Breast epithelium (tissue), 4 donors: ENCODE measurements at places on chromosomes 3 and 15.

GRCh38 chr15:82768414-82769054, 37.3 kb downstream of the FSD2 start:
- H3K4me3 ChIP-seq, result no peak overlapping the region
- no peak for DNase-seq
- H3K36me3 ChIP-seq, result no peaks in the 10 kb centered on the region
- H3K27me3 ChIP-seq, result no peaks in the 10 kb centered on the region

- H3K4me3 ChIP-seq, result no peak overlapping the region
- H3K36me3 ChIP-seq, result no peaks in the 10 kb centered on the region
- H3K27ac ChIP-seq, result no peak overlapping the region
- H3K4me1 ChIP-seq, result no peaks in the 10 kb centered on the region
- DNase-seq, result peak; percentile 86
Observed at GRCh38 chr3:53134631-53135232, 4.5 kb upstream of the RFT1 start.

DNA sequence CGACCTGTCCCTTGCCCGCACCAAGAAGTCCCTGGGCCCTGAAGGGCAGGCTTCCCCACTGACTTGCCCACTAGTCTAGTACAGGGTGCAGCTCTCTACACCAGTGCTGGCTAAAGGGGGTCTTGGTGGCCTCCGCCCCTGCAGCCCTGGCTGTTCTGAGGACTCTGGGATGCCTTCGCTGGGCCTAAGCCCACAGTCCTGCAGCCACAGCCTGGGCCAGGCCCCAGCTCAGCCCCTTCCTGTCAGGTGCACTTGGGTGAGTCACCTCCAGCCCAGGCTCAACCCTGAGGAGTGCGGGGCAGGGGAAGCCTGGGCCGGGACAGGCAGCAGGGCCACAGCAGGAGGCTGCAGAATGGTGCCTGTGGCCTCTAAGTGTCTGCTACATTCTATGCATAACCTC, 971 bp downstream of the C3orf22 start:
- DNase-seq, result no peak
- no peaks in the 10 kb centered on the region for H3K27me3 ChIP-seq
- no peak overlapping the region for H3K27ac ChIP-seq
- no peaks in the 10 kb centered on the region for H3K4me1 ChIP-seq
- H3K36me3 ChIP-seq, result no peaks in the 10 kb centered on the region

DNA sequence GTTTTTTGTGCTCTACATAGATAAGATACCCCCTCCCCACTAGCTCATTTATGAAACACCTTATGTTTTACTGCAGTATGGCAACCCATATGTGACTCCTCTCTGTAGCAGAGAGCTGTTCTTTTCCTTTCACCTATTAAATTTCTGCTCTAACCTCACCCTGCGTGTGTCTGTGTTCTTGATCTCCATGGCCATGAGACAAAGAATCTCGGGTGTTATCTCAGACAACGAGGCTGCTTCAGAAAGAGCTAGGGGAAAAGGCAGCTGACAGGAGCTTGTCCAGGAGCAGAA, 18.0 kb downstream of the CCR8 start:
- DNase-seq, result no peak
- H3K27me3 ChIP-seq, result no peaks in the 10 kb centered on the region

DNA sequence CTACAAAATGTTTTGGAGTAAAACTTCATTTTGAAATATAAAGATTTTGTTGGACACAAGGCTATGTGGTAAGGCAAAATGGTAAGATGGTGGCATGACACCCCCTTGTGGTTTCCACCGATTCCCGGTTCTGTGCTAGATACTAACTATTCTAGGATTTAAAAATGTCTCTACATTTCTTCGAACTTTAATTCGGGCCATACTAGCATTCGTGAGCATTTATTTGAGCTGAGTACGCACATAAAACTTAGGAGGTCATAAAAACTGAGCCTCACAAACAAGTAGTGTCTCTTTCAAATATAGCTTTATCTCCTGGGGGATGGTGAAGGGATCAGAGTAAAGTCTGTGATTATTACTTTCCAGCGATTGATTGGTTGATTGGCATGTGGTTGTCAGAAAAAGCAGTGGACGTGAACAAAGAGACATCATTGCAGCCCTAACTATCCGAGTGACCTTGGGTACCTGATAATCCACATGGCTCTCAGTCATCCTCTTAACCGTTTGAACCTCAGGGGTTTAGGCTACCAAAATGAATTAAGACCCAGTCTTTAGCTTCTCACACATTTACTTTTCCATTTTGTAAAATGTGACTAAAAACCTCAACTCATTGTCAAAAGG, 1.1 kb upstream of the ZNF639 start:
- no peak for DNase-seq
- H3K27ac ChIP-seq, result peak overlapping the region; percentile 95
- no peaks in the 10 kb centered on the region for H3K36me3 ChIP-seq
- H3K27me3 ChIP-seq, result no peaks in the 10 kb centered on the region
- peak overlapping the region; percentile 94 for H3K4me3 ChIP-seq

- no peaks in the 10 kb centered on the region for H3K4me1 ChIP-seq
- no peak overlapping the region for H3K4me3 ChIP-seq
- H3K27ac ChIP-seq, result no peak overlapping the region
- H3K36me3 ChIP-seq, result peaks cover 4% of the 10 kb centered on the region
- DNase-seq, result no peak
Observed at GRCh38 chr3:143060906-143061305, 58.7 kb upstream of the CHST2 start.

DNA sequence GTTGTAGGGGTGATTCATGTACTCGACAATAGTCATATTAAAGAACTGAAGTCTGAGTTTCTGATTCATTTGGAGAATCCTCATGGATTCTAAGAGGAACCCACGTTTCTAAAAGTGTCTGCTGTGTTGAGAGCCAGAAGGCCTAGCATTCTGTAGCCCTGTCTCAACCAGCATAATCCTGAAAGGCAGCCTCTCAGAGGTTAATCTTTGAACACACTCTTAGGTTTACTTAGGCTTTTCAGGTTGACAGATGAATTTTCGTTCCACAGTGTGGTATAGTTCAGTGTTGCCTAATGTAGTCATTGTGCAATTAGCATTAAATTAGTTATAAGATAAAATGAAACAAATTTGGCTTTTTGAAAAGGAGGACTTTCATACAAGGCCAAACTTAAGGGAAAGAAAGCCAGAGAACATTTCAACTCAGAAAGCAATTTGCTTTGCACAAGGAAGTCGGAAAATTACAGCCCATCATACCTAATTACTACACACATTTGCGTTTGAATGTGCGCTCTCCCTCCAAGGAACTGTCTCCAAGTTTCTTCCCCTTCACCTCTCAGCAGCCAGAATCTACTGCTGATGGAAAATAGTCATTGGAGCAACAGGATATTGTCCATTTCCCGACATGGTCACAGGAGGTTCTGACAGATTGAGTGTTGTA, 42.0 kb downstream of the AGBL1 start:
- H3K4me3 ChIP-seq, result no peak overlapping the region
- no peak overlapping the region for H3K27ac ChIP-seq
- no peaks in the 10 kb centered on the region for H3K4me1 ChIP-seq
- H3K27me3 ChIP-seq, result no peaks in the 10 kb centered on the region
- no peak for DNase-seq

DNA sequence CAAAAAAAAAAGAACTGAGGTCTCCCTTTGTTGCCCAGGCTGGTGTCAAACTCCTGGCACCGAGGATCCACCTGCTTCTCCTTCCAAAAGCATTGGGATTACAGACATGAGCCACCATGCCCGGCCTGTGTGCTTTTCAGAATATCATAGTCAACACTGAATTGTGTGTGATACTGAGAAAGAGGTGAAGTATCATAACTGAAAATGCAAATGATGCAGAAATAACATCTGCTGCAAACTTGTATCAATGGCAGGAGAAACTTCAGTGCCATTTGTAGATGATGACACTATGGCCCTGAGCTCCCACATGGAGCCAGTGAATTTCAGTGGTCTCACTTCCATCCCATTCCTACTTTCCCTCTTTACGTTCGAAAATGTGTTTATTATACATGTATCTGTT, 21.9 kb downstream of the IL12A start:
- no peaks in the 10 kb centered on the region for H3K4me1 ChIP-seq
- no peaks in the 10 kb centered on the region for H3K27me3 ChIP-seq
- DNase-seq, result no peak
- H3K4me3 ChIP-seq, result no peak overlapping the region

- H3K27me3 ChIP-seq, result no peaks in the 10 kb centered on the region
- no peak overlapping the region for H3K4me3 ChIP-seq
- no peak overlapping the region for H3K27ac ChIP-seq
- no peaks in the 10 kb centered on the region for H3K36me3 ChIP-seq
- peaks cover 9% of the 10 kb centered on the region for H3K4me1 ChIP-seq
Observed at GRCh38 chr3:129557548-129557894, 14.5 kb downstream of the H1-8 start.

DNA sequence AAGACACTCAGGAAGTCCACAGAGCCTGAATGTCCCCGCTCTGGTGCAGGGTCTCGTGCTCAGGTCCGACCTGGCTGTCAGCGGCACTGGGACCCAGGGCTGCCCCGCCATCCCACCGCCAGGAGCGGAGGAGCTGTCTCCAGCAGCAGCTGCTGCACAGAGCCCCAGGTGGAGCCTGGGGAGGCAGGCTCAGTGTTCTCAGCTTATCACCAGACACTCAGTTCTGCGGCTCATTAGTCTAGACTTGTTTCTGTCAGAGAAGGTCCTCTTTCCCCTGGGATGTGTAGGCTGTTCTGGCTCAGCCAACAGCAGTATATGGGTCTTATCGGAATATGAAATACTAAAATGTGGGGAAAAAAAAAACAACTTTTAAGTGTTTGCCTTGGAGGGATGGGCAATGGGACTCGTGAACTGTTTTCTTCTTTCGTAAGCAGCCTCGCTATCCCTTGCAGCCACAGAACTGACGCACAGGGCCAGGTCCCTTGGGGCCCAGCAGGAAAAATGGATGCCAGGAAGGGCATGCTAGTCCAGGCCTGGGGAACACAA, 75.9 kb downstream of the KLF13 start:
- H3K27ac ChIP-seq, result no peak overlapping the region
- H3K27me3 ChIP-seq, result no peaks in the 10 kb centered on the region
- peaks cover 7% of the 10 kb centered on the region for H3K4me1 ChIP-seq
- no peaks in the 10 kb centered on the region for H3K36me3 ChIP-seq
- no peak for DNase-seq
- no peak overlapping the region for H3K4me3 ChIP-seq

- no peak overlapping the region for H3K4me3 ChIP-seq
- H3K27me3 ChIP-seq, result no peaks in the 10 kb centered on the region
- H3K4me1 ChIP-seq, result no peaks in the 10 kb centered on the region
- DNase-seq, result no peak
Observed at GRCh38 chr3:8246070-8246469, 255.6 kb upstream of the LMCD1 start.

GRCh38 chr15:92161039-92161670, 232.5 kb upstream of the ST8SIA2 start:
- H3K27me3 ChIP-seq, result no peaks in the 10 kb centered on the region
- H3K36me3 ChIP-seq, result no peaks in the 10 kb centered on the region
- DNase-seq, result no peak
- no peaks in the 10 kb centered on the region for H3K4me1 ChIP-seq
- H3K27ac ChIP-seq, result no peak overlapping the region
- no peak overlapping the region for H3K4me3 ChIP-seq

- H3K27ac ChIP-seq, result peak overlapping the region; percentile 32
- H3K4me3 ChIP-seq, result no peak overlapping the region
- H3K27me3 ChIP-seq, result no peaks in the 10 kb centered on the region
- no peaks in the 10 kb centered on the region for H3K36me3 ChIP-seq
- H3K4me1 ChIP-seq, result no peaks in the 10 kb centered on the region
- DNase-seq, result no peak
Observed at GRCh38 chr3:43747641-43748040, 56.9 kb downstream of the ABHD5 start.

DNA sequence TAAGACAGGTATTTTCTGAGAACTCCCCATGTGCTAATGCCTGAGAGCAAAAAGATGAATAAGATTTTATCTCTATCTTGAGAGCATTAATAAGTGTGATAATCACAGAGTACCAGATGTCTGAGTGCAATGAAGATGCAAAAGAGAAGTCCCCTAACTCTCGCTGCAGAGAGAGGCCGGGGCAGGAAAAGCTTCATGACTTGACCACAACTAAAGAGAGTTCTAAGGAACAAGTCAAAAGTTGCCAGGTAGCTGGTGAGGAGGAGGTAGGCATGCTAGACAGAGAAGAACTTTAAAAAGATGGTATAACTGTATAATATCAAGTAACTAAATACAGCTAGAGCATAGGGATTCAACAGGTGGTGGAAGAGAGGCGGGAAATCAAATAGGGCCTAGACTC, 28.8 kb downstream of the MTMR10 start:
- DNase-seq, result no peak
- H3K4me3 ChIP-seq, result no peak overlapping the region
- H3K4me1 ChIP-seq, result no peaks in the 10 kb centered on the region
- H3K27me3 ChIP-seq, result no peaks in the 10 kb centered on the region
- no peak overlapping the region for H3K27ac ChIP-seq

GRCh38 chr15:44075535-44075934, 119.5 kb downstream of the FRMD5 start:
- no peak for DNase-seq
- H3K4me1 ChIP-seq, result no peaks in the 10 kb centered on the region
- H3K36me3 ChIP-seq, result no peaks in the 10 kb centered on the region
- no peaks in the 10 kb centered on the region for H3K27me3 ChIP-seq

DNA sequence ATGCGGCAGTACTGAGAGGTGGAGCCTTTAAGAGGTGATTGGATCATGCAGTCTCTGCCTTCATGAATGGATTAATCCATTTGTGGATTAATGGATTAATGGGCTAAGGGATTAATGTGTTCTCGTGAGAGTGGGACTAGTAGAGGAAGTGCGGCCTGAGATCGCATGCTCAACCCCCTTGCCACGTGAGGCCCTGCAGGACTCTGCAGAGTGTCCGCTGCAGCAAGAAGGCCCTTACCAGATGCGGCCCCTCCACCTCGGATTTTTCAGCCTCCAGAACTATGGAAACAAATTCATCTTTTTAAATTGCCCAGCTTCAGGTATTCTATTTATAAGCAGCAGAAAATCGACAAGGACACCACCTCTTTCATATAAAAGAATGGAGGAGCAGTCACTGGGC, 148.8 kb downstream of the TPRA1 start:
- DNase-seq, result no peak
- H3K36me3 ChIP-seq, result no peaks in the 10 kb centered on the region
- H3K4me1 ChIP-seq, result no peaks in the 10 kb centered on the region
- H3K27ac ChIP-seq, result no peak overlapping the region
- no peaks in the 10 kb centered on the region for H3K27me3 ChIP-seq

GRCh38 chr3:162367429-162368260, 871.0 kb downstream of the OTOL1 start:
- DNase-seq, result no peak
- no peaks in the 10 kb centered on the region for H3K27me3 ChIP-seq
- H3K36me3 ChIP-seq, result no peaks in the 10 kb centered on the region
- no peaks in the 10 kb centered on the region for H3K4me1 ChIP-seq
- H3K4me3 ChIP-seq, result no peak overlapping the region

DNA sequence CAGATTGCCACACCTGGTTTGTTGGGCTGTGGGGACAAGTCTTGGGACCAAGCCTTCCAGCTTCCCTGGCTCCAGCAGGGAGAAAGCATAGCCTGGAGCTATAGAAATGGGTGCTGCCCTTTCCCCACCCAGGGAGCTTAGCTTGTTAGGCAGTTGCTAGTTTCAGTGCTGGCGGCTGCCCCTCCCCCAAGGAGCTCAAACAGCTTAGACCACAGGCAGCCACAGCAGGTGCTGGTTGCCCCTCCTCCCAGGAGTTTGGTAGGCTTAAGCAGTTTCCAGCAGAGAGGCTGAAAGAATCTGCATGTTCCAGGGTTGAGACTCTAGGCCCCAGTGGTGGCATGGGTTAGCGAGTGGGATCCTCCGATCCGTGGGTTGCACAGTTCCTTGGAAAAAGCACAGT, 889.7 kb downstream of the IGSF11 start:
- H3K4me3 ChIP-seq, result no peak overlapping the region
- H3K36me3 ChIP-seq, result no peaks in the 10 kb centered on the region
- no peaks in the 10 kb centered on the region for H3K27me3 ChIP-seq
- no peaks in the 10 kb centered on the region for H3K4me1 ChIP-seq

- H3K27ac ChIP-seq, result no peak overlapping the region
- no peak for DNase-seq
- H3K27me3 ChIP-seq, result no peaks in the 10 kb centered on the region
- H3K4me3 ChIP-seq, result no peak overlapping the region
- H3K36me3 ChIP-seq, result no peaks in the 10 kb centered on the region
- H3K4me1 ChIP-seq, result no peaks in the 10 kb centered on the region
Observed at GRCh38 chr15:66400351-66400774, 13.7 kb downstream of the MAP2K1 start.
